ENCODE measurements at places on chromosomes 1 and 21. TPM values are rescaled to one million over a fixed set of nuclear protein-coding genes. Genes with fewer than 3 reads are reported as not detected.

GRCh38 chr1:169367096-169367685 lies 406 bp downstream of the NME7 start:
- DNase-seq, result no peak

- no peak for DNase-seq
Observed at GRCh38 chr1:51203121-51203873, 32.8 kb upstream of the RNF11 start.

GRCh38 chr1:53508991-53509666 lies 49.9 kb downstream of the DMRTB1 start:
- DNase-seq, result no peak

The TRIM45 gene
- 2.1 TPM for total RNA-seq

Measured in lower lobe of right lung (tissue), 2 donors.